ENCODE measurements at places on chromosomes 11 and 22.

- DNase-seq = no peak
Observed at GRCh38 chr22:45349916-45350315, 40.2 kb downstream of the FAM118A start.

DNA sequence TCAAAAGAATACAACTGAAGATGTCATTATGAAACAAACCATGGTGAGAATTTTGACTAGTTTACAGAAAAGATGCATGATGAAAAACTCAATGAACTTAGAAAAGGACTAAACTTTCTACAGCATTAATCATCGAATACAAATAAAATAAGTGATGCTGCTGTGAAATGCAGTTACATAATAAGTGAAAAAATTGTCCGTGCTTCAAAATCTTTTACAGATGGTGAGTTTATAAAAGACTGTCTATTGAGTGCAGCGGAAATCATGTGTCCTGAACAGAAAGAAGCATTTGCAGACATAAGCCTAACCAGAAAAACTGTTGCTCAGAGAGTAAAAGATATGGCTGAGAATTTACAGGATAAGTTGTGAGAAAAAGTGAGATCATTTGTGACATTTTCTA, 33.8 kb downstream of the NEAT1 start:
- no peak for DNase-seq

DNA sequence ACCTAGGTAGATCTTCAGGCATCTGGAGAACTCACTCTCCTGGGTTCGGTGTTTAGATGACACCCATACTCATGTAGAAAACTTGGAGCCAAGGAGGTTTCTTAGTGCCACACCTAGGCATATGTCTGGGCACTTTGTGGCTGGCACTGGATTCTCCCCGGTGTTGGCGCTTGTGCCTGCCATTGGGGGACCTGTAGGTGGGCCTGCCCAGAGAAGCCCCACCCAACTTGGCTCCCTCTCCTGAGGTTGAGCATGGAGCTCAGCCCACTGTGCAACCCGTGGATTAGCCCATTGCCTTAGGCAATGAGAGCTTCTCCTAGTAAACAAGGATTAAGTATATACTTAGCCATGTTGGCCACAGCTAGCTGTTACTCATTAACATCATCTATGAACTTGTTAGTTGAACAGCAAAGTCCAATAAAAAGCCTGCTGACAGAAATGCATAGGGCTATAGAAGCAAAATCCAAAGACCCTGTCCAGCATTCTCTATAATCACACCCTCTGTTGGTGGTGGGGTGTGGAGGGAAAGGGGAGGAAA, 335.5 kb upstream of the CHORDC1 start:
- DNase-seq = no peak

- DNase-seq = no peak
Observed at GRCh38 chr11:17601676-17602075, 54.6 kb downstream of the OTOG start.

- DNase-seq = no peak
Observed at GRCh38 chr22:28783786-28784671, 11.5 kb downstream of the CCDC117 start.

- no peak for DNase-seq
Observed at GRCh38 chr11:72430741-72431570, 3.4 kb downstream of the CLPB start.

DNA sequence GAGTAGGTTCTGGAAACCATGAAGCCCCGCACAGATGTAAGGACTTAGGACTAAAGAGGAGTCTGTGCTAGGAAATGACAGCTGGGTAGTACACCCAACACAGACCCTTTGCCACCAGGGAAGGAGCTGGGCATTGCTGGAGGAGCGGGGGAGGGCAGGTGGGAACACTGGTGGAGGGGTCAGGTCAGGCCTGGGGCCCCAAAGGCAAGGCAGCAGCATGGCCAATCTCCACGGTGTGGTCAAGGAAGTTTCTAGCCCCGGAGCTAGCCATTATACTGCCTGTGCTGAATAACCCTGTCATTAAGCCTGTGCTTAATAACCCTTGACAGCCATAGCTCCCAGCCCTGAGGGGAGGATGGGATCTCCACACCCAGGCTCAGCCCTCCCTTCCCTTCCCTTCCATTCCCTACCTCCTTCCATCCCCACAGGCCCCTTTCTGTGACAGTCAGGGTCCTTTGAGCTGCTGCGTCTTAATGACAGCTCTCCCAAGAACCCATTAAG, 2.1 kb downstream of the TMPRSS4 start:
- DNase-seq = no peak

DNA sequence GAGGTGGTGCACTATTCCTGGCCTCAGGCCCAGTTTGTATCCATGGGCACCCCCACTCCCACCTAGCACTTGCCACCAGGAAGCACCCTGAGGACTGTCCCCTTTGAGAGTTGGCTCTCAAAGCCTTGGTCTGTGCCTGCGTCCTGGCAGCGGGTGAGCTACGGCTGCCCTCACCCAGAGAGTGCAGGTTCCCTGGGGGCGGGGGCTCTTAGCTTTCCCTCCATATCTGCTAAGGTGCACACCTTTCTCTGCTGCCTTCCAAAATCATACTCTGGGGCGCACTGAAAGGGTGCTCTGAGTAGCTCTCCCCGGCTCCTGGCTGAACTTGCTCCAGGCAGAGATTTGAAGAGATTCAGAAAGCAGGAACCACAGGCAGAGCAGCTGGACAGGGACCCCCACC, 7.1 kb downstream of the KCNQ1 start:
- DNase-seq = no peak

DNA sequence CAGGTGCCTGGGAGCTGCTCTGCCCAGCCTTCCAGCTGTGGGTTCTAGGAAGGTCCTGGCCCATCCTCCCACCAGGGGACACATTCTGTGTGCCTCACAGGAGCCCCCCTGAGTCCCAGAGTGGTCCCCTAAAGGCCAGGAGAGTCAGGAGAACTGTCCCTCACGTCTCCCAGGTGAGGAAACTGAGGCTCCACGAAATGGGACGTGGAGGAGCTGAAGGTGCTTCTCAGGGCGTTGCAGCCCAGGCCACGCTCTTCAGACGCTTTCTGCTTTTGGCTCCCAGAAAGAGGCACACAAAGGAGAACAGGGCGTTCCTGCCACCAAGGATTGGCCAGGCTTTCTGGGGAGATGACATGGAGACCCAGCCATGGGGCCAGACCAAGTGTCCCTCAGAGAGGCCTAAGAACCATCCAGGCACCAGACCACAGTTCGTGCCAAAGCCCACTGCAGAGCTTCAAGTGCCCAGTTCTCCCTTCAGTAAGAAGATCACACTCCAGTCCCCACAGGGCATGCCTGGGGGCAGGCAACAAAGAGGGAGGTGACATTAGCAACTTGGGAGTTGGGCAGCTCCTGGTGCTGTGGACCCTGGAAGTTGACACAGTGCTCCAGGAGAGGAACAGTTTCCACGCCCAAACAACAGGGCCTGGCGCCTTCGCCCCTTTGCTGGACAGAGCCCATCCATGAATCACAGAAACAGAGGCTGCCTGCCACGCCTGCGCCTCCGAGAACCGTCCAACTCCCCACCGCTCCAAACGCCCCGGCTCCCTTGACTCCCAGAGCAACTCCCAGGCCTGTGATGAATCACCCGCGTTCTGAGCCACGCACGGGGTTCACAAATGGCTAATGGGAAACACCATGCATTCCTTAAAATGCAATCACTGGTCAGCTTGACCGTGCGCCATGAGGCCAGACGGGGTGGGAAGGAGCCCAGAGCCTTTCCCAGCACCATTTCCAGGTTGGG, 589.2 kb downstream of the BRD1 start:
- DNase-seq = no peak

DNA sequence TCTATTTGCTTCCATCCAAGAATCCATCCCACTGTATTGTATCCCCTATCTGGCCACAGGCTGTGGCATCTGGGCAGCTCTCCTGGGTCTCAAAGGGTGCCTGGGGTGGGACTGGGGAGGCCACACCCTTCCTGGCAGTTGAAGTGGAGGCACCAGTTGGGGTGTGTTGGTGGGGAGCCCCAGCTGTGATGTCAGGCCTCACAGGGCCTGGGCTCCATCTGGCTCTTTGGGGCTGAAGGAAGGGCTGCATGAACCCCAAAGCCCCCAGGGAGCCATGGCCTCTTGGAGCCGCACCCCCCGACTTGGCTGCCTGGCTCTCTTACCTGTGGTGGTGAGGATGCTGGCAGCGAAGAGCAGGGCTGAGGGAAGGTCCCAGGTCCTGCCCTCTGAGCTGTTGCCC, 469 bp downstream of the KCNK7 start:
- DNase-seq = no peak

DNA sequence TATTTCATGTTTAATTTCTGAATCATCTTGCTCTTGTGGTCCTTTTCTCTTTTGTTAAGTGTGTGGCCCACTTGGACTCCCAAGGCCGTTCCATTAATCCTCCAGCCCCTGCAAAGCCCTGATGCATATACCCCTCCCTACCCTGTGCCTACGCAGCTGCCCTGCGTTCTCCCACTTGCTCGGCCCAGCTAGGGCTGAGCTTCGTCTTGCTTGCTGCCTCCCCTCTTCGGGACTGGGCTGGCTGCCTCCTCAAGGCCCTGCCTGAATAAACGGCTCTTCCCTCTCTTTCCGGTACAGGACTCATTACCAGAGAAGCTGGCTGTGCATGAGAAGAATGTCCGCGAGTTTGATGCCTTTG, 28.5 kb downstream of the ARHGAP1 start:
- DNase-seq = no peak
